Stimulated activated CD8-positive, alpha-beta memory T cell treated with anti-CD3 and anti-CD28 coated beads, Interleukin-4, amount 100 ng/mL, for 48 hours (primary cell): ENCODE measurements at places on chromosomes 6 and 20.

DNA sequence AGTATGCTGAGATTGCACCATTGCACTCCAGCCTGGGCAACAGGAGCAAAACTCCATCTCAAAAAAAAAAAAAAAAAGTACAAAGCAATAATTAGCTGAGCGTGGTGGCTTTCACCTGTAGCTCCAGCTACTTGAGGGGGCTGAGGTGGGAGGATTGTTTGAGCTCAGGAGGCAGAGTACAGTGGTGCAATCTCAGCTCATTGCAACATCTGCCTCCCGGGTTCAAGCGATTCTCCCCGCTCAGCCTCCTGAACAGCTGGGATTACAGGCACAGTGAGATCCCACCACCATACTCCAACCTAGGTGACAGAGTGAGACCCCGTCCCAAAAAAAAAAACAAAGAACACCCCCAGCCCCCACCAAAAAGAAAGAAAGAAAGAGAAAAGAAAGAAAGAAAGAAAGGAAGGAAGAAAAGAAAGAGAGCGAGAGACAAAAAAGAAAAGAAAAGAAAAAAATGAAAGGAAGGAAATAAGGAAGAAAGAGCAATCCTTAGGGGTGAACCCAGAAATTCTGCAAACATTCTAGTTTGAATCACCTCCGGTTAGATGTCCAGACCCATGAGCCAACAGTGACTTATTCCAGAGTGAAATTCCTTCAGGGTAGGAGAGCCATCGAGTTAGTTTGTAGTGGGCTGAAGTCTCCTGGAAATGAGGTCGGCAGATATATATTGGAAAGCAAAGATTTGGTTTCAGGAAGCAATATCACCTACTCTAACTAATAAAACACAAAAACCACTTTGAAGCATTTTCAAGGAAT, 3.2 kb upstream of the RIPOR3 start:
- DNase-seq: no peak

DNA sequence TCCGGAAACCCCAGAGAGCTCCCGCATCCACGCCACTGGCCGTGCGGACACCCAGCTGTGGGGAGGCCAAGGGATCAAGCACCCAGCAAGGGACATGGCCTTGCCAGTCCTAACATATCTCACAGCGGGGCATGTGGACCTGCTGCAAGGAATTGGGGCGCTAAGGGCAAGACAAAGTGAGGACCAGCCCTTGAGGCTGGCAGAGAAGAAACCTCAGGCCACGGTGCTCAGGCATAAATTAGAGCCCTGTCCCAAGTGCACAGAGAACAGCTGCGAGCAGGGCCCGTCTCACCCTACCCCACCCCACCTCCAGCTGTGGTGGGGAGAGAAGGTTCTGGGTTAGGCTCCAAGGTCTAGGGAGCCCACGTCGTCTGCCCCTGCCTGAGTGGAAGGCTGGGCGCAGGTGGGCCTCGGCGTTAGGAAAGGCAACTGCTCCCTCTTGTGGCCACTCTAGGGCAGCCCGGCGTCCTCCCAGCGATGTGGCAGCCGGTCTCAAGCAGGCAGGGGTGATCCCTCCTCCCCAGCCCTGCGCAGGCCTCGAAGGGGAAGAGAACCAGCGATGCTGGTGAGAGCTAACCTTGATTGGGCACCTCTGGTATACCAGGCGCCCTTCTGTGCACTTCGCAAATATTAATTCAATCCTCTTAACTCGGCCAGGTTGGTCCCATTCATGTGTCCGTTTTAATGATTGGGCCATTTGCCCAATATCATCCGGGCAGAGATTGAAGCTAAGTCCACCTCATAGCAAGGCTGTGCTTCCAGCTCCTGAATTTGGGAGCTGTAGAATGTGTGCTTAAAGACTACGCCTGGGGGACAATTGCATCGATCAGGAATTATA, 235.8 kb downstream of the NFATC2 start:
- DNase-seq: peak; percentile 87

GRCh38 chr20:11387189-11387754, 530.4 kb upstream of the BTBD3 start:
- no peak for DNase-seq

DNA sequence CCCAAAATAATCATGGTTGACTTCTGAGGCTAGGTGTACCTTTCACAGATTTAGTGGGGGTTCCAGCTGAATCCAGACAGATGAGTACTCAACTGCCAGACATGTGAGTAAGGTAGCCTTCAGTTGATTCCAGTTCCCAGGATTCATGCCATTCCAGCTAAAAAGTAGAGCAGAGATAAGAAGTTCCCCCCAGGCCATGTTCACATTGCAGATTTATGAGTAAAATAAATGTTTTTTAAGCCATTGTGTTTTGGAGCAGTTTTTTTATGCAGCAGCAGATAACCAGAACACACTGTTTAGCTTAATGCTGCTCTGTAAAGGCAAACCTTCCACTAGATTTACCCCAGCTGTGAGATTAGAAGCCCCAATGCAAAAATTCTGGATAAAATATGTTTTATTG, 245.0 kb downstream of the RFPL4B start:
- DNase-seq: no peak

- DNase-seq: no peak
Measured at GRCh38 chr20:4944518-4945313, 56.6 kb downstream of the SLC23A2 start.
